ENCODE measurements at places on chromosomes 2 and 18.

- DNase-seq = no peak
Observed at GRCh38 chr2:127810156-127810618, 784 bp downstream of the WDR33 start.

GRCh38 chr2:11634584-11634983, 35.4 kb downstream of the NTSR2 start:
- DNase-seq = no peak

GRCh38 chr2:171271386-171271785, 110.7 kb upstream of the TLK1 start:
- no peak for DNase-seq

DNA sequence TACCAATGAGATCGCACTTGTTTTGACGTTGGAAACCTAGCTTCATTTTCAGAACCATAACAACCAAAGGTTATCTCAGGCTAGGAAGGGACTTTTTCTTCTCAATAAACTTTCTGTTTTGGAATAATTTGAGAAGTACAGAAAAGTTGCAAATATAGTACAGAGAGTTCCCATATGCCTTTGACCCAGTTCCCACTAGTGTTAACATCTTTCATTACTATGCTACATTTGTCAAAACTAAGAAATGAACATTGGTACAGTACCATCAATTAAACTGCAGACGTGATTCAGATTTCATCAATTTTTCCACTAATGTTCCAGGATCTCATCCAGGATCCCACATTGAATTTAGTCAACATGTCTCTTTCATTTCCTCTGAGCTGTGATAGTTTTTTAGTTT, 111.6 kb downstream of the ATL2 start:
- no peak for DNase-seq

- no peak for DNase-seq
Observed at GRCh38 chr2:4134551-4135550, 431.5 kb downstream of the DCDC2C start.

GRCh38 chr2:67899187-67899586, 163.6 kb downstream of the C1D start:
- no peak for DNase-seq

GRCh38 chr2:153059338-153060052, 341.1 kb downstream of the ARL6IP6 start:
- DNase-seq = no peak

DNA sequence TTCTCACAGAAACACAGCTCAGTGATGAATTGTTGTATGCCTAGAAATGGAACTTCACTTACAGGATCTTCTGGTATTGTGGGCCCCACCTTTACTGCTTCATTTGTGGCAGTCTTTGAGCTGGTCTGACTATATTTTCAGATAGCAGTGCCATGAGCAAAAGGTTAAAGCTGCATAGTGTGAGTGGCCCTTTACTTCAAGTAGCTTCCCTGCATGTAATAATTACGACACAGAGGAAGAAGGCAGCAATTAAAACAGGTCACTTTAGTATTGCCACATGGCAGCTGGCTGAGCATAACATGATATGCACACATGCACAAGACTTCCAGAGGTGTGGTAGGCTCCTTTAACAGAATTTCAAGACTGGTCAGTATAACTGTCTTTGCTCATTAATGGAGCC, 426.3 kb upstream of the ZEB2 start:
- no peak for DNase-seq

DNA sequence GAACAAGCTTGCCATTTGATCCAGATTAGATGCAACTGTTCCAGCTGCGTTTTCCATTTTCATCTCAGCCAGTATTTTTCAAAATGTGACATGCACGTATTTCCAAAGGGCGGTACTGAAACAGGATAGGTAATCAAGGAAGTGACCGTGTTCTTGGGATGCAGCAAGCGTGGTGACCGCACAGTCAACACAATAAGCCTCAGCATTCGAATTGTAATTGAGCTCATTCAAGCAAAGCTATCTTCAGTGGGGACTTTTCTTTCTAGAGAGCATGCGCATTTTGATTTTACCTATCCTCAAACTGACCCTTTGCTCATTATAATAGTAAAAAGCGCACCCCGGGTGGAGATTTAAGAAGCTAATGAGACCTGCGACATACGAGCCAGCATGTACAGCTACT, 3.4 kb upstream of the ALPP start:
- DNase-seq = no peak

DNA sequence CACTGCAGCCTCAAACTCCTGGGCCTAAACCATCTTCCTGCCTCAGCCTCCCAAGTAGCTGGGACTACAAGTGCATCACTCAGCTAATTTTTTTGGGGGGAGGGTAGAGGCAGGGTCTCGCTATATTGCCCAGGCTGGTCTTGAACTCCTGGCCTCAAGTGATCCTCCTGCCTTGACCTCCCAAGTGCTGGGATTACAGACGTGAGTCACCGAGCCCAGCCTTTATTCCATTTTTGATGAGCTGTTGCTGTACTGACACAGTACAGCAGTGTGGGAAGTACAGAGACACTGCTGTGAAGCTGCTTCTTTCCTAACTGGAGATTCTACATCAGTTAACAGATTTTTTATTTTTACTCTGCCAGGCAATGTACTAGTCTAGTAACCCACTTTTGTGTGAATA, 18.8 kb downstream of the PTRHD1 start:
- no peak for DNase-seq

- DNase-seq = no peak
Observed at GRCh38 chr2:200791905-200792304, 19.8 kb upstream of the BZW1 start.

GRCh38 chr18:48641981-48642380, 103.2 kb downstream of the CTIF start:
- no peak for DNase-seq

DNA sequence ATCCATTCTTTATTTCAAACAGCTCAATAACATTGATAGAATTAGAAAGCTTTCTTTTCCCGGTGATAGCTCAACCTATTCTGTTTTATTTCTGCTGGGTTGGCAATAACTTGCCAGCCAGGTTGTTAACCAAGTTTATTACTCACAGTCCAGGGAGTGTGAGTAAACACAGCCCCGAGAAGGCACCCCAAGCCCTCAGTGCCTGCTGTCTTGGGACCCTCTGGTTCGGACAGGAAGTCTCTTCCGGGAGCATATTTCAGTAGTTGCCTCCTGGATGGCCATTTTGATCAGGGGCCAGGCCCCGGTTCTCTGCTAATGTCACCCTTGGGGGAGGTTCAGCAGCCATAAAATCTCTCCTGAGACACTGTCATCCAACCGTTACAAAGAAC, 176.8 kb downstream of the INO80D start:
- no peak for DNase-seq

DNA sequence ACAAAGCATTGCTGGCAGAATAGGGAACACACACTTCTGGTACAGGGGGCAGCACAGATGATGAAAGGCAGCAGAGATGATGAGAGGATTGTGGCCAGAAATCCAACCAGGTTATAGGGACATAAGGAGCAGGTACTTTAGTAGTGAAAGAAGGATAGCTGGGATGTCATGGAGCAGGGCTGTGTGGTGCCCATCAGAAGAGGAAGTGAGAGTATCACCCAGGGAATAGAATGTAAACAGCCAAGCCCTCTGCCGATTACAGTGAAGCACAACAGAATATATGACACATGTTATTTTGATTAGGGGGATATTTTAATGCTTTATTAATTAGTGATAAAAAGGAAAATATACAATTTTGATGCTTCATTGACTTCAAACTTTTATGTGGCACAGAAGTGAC, 883.4 kb upstream of the CDH2 start:
- DNase-seq = no peak

DNA sequence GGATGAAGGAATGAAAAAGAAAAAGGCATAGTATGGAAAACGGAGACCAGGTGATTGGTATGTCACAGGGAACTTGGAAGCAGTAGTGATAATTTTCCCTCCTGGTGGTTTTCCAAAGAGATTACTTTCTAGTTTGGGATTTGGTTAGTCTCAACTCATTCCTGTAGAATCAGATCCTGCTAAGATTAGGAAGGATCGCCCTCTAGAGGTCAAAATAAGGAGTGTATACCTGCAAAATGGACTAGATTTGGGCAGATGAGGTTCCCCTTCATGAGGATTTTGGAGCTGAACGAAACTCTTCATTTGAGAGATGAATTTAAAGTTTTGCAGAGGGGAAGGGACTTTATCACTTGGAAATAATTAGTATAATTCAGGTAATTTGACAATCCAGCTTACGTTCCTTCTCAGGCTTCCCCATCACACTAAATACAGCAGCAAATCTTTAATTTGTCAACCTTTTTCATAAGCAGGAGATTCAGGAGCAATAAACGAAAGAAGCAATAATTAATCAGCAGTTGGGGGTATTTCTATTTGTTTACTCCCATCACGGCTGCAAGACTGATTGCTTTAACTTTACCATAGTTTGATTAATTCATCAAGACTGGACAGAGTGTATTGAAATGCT, 65.2 kb downstream of the CCDC195 start:
- DNase-seq = no peak

- no peak for DNase-seq
Observed at GRCh38 chr2:44758591-44758990, 182.9 kb upstream of the SIX3 start.

DNA sequence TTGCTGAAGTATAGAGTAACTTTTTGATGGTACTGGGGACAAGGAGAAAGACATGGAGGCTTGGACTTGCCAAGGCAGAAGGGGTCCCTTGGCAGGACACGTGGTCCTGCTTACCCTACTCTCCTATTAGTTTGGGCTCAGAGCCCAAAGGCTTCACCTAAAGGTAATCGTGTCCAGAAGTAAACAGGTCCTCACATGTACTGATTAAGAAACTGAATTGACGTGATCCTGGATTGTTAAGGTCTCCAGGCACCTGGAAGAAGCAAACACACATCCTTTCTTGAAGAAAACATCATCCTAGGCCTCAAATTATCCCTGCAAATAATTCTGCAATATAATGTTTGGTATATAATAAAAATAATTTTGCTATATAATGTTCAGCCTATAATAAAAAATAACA, 50.0 kb downstream of the DTNB start:
- no peak for DNase-seq

Measured in activated CD4-positive, alpha-beta T cell treated with anti-CD3 and anti-CD28 coated beads for 36 hours (primary cell).